ENCODE measurements at places on chromosomes 7 and 10.

DNA sequence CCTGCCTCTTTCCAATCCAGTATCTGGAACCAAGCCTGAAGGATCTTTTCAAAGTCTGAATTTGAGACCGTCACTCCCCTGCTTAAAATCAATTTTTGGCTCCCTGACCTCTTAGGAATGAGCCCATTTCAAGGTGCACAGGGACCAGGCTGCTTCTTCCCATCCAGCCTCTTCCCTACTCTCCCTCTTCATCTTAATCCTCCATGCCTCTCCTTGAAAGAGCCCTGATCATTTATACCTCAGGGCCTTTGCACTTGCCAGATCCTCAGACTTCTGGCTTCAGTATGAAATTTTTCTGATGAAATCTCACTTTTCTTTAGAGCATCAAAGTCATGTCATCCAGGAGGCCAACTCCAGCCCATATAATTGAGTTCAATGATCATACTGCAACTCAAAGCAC lies 399.5 kb upstream of the CELF2 start:
- no peak for DNase-seq

DNA sequence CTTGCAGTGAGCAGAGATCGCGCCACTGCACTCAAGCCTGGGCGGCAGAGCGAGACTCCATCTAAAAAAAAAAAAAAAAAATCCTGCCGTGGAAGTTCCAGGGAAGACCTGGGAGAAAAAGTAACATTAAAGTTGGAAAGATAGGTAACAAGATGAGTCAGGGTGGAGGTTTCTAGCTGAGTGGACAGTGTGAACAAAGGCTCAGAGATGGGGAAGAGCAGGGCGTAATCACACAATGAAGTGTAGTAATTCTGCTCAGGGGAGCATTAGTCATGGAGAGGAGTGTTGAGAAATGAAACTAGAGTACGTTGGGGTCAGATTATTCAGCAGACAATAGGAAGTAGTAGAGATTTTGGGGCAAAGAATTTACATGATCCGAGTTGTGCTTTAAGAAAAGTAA lies 21.6 kb upstream of the WASL start:
- DNase-seq = no peak

- DNase-seq = no peak
Measured at GRCh38 chr10:89981891-89982290, 280.5 kb downstream of the KIF20B start.

DNA sequence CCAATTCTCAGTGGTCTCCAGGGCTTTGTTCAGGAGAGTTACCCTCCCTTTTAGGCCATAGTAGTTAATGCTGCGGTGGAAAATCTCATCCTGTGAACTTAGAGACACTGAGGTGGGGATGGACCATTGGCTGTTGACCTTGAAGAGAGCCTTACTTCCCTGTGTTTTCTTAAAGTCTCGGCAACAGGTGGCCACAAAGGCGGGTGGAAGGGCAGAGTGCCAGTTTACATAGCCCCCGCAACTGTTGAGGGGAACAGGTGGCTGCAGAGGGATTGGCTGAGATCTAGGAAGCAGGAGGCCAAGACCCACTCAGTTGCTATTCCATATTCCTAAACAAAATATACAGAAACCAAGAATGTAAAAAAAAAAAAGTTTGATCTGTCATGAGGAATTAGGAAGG lies 160.6 kb downstream of the ST7 start:
- DNase-seq = no peak

DNA sequence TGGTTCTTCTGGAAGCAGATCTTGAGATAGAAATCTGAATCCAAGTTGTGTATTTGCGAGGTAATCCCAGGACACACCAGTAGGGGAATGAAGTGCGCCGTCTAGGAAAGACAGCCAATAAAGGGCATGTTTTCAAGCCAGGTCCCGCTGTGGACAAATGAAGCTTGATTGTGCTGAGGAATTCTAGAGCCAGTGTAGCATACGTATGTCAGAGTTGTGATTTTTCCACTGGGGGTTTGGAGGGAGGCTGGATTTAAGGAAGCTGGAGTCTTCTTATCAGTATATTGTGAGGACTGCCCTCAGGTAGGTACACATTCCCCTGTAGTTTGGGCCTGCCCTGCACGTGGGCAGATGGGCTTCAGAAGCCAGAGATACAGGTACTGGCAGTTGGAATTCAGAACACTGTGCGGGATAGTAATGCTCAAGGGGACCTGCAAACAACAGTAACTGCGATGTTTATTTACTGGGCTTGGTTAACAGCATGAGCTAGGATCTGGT lies 50.9 kb downstream of the GALNT11 start:
- DNase-seq = no peak
